ENCODE measurements at places on chromosomes 16 and 17.
A peak's percentile ranks its signal among the peaks of the same experiment; 100 is the strongest.

- peak overlapping the region; percentile 85 for H3K4me3 ChIP-seq
- H3K27ac ChIP-seq = peak overlapping the region; percentile 89
- H3K36me3 ChIP-seq = peaks cover 28% of the 10 kb centered on the region
- no peaks in the 10 kb centered on the region for H3K27me3 ChIP-seq
- DNase-seq = no peak
Observed at GRCh38 chr17:50396261-50397110, 837 bp downstream of the LRRC59 start.

- no peaks in the 10 kb centered on the region for H3K36me3 ChIP-seq
- DNase-seq = no peak
Observed at GRCh38 chr16:17350207-17350606, 120.6 kb downstream of the XYLT1 start.

DNA sequence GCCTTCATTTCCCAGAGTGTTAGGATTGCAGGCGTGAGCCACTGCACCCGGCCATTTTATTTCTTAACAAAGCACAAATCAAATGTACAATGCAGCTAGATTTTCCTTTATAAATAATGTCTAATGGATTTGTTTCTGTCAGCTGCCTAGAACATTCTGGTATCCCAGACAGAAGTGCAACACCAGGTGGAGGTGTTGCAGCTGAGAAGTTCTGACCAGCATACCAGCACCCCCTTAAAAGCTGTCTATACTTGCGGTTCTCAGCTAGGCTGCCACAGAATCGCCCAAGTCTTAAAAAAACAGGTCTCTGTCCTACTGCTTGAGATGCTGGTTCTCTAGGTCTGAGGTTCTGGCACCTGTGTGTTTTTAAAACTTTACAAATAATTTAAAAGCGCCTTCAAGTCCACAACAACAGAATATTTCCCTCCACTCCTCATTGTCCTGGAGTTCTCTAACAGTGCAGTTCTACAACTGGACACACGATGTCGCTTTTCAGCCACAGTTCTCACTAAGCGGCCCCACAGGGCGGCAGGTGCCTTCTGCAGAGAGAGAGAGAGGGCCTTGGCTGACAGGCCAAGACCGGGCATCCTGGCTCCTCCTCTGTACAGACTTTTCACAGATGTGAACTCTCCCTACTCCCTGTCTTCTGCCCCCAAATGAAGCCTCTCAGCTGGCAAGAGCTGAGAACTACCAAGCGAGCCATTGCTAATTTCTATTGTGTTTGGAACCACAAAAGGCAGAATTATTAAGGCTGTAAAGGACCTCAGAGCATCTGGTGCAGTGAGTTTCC is 32.6 kb upstream of the MEOX1 start:
- H3K4me3 ChIP-seq = no peak overlapping the region
- no peak overlapping the region for H3K27ac ChIP-seq
- no peaks in the 10 kb centered on the region for H3K36me3 ChIP-seq
- H3K4me1 ChIP-seq = peaks cover 12% of the 10 kb centered on the region
- H3K27me3 ChIP-seq = no peaks in the 10 kb centered on the region

DNA sequence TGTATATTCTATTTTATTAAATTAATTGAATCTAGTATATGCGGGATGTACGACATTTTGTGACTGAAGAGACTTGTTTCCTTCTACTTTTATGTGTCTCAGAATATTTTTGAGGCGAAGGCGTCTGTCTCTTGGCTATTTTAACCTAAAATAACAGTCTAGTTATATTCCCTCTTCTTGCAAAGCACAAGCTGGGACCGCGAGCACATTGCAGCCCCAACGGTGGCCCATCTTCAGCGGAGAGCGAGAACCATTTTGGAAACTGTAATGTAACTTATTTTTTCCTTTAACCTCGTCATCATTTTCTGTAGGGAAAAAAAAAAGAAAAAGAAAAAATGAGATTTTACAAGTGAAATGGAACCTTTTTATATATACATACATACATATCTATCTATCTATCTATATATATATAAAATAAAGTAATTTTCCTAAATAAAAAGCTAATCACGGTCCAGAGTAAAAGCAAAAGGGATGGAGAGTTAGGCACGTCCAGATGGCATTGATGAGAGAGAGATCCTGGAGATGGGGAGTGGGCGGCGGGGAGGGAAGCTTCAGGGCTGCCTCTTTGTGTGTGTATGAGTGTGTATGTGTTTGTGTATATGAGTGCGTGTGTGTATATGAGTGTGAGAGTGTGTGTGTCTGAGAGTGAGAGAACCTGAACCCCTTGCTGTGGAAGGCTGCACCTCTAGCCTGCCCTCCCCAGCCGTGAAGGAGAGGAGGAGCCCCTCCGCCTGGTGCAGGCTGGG is 7.5 kb upstream of the ABCC3 start:
- no peaks in the 10 kb centered on the region for H3K27me3 ChIP-seq
- DNase-seq = no peak
- no peaks in the 10 kb centered on the region for H3K36me3 ChIP-seq
- H3K4me3 ChIP-seq = no peak overlapping the region
- H3K27ac ChIP-seq = no peak overlapping the region

GRCh38 chr16:23060458-23061320 is 88.6 kb downstream of the USP31 start:
- no peak for DNase-seq
- no peak overlapping the region for H3K27ac ChIP-seq
- H3K4me1 ChIP-seq = peaks cover 9% of the 10 kb centered on the region
- no peaks in the 10 kb centered on the region for H3K27me3 ChIP-seq
- peaks cover 12% of the 10 kb centered on the region for H3K36me3 ChIP-seq
- H3K4me3 ChIP-seq = no peak overlapping the region

GRCh38 chr17:63931981-63932561 is at the start of gene CD79B:
Gene CD79B (minus strand): TSS chr17:63932331. CDS start chr17:63932261, 70 bp downstream.
- peak within 1 kb of the TSS; percentile 15 for H3K27ac ChIP-seq
- H3K36me3 ChIP-seq = no peaks in the 10 kb centered on the region
- peak within 1 kb of the TSS; percentile 53 for H3K4me3 ChIP-seq
- H3K4me1 ChIP-seq = peaks cover 5% of the 10 kb centered on the region
- DNase-seq = no peak
- H3K27me3 ChIP-seq = no peaks in the 10 kb centered on the region

- H3K4me1 ChIP-seq = peaks cover 17% of the 10 kb centered on the region
- H3K27me3 ChIP-seq = no peaks in the 10 kb centered on the region
- no peak overlapping the region for H3K4me3 ChIP-seq
Observed at GRCh38 chr16:17347624-17348023, 123.1 kb downstream of the XYLT1 start.

All from esophagus squamous epithelium (tissue), 5 donors.